ENCODE measurements at places on chromosomes 4 and X. TPM values are rescaled to one million over a fixed set of nuclear protein-coding genes. Genes with fewer than 3 reads are reported as not detected.

The CSTF2 gene
- 22.3 TPM for total RNA-seq

DNA sequence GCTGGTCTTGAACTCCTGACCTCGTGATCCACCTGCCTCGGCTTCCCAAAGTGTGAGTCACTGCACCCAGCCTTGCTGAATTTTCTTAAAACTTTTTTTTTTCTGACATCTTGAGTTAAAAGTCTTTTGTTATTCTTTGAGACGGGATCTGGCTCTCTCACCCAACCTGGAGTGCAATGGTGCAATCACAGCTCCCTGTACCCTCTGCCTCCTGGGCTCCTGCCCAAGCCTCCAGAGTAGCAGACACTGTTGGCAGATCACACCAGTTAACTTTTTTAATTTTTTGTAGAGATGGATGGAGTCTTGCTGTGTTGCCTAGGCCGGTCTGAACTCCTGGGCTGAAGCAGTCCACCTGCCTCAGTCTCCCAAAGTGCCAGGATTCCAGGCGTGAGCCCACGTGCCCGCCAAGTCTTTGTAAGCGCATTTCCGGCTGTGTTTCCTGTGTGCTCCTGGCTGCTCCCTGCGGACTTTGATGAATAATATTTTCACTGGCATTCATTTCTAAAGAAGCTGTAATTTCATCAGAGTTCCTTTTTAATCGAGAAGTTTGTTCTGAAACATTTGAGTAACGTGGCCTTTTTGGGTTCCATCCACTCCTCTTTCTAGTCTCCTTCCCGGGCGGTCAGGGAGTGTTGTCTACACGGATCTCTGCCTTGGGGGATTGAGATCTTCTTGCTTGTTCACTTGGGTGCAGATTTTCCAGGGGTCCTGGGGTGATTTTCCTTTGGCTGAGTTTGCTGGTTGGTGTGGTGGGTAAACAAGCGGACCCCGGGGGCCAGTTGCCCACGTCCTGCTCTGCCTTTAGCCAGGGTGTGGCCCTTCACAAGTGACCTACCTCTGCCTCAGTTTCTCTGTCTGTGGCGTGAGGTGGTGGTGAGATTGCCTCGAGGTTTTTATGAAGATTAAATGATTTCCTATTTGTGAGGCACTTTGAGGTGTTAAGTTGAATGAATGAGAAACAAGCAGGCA, 44.4 kb downstream of the PCGF3 start:
- DNase-seq, result peak; percentile 80

- no peak for DNase-seq
Measured at GRCh38 chr4:19248023-19248422, 1003.7 kb upstream of the SLIT2 start.

- DNase-seq, result no peak
Measured at GRCh38 chr4:159352609-159353008, 249.7 kb downstream of the RAPGEF2 start.

DNA sequence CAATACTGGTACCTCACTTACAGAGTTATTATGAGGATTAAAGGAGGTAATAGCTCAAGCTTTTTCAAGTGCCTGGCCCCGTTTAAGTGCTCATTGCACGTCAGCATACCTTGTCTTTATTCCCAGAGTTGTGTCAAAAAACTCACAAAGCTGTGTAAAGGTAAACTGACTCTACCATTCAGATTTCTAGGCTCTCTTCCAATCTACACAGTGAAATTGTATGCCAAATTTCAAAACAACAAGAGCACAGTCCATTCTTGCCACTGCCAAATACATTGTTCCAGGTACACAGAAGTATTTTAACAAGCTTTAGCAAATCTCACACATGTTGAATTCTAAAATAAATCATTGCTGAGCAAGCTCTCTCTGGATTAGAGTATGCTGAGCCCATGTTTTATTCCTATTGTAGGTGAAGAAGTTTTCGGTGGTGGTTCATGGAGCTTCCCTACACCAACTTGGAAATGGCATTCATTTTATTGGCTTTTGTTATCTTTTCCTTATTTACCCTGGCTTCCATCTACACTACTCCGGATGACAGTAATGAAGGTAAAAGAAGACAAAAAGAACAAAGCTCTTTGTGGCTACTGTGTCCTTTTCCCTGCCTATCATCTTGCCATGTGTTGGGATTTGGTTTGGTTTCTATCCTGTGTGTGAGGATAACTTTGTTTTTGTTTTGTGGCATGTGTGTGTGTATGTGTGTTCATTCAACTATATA, 16.2 kb downstream of the SMIM31 start:
- no peak for DNase-seq

GRCh38 chr4:91114386-91114785, 987.2 kb downstream of the CCSER1 start:
- no peak for DNase-seq

DNA sequence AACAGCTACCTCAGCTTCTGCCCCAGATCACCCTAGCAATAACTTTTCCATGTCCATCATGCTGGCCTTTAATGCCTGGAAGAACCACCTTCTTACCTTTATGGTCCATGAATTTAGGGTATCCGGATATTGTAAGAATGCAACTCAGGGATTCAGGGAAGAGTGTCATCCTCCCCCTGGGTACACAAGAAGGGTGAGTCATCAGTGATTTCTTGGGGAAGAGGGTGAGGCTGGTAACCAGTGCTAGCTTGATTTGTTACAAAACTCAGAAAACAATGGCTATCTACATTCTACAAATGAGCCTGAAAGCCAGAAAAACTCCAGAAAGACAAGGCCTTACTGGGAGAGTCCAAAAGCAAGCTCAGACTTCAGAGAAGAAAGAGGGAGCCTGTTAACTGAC, 10.4 kb upstream of the NALF2 start:
- DNase-seq, result no peak

The CAPN6 gene
- total RNA-seq, result not detected

- peak; percentile 30 for DNase-seq
Measured at GRCh38 chr4:169963998-169964397, 62.2 kb downstream of the MFAP3L start.

The USP17L11 gene
- not detected for total RNA-seq

The PPP1R2C gene
- not detected for total RNA-seq

GRCh38 chrX:80282535-80282934, 137.7 kb upstream of the TENT5D start:
- peak; percentile 20 for DNase-seq

- no peak for DNase-seq
Measured at GRCh38 chr4:168836490-168836889, 173.6 kb downstream of the CBR4 start.

- no peak for DNase-seq
Measured at GRCh38 chrX:128781506-128781905, 729.3 kb upstream of the ACTRT1 start.

DNA sequence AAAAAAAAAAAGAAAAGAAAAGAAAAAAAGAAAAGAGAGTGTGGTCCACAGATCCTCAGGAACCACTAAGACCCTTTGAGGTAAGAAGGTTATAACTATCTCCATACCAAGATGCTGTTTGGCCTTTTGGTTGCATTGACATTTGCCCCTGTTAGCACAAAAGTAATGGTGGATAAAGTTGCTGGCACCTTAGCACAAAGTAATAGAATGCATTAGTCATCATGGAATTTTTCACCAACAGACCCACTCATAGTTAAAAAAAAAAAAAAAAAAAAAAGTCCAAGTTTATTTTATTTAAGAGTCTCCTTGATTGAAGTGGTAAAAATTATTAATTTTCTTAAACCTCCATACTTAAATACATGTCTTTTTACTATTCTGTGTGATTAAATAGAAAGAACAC, 78.4 kb upstream of the RBPJ start:
- peak; percentile 35 for DNase-seq

DNA sequence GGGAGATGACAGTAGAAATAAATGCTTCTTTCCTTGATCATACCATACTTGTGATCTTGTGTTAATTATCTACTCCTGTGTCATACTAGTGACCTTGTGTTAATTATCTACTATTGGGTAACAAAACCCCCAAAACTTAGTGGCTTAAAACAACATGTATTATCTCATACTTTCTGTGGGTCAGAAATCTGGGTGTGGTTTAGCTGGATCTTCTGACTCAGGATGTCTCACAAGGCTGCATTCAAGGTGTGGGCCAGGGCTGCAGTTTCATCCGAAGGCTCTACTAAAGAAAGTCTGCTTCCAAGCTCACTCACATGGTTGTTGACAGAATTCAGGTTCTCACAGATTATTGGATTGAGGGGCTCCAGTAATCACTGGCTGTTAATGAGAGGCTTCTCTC, 70.3 kb upstream of the NDP start:
- DNase-seq, result no peak

GRCh38 chrX:106039920-106040319, 1.4 kb upstream of the SERPINA7 start:
- DNase-seq, result no peak

DNA sequence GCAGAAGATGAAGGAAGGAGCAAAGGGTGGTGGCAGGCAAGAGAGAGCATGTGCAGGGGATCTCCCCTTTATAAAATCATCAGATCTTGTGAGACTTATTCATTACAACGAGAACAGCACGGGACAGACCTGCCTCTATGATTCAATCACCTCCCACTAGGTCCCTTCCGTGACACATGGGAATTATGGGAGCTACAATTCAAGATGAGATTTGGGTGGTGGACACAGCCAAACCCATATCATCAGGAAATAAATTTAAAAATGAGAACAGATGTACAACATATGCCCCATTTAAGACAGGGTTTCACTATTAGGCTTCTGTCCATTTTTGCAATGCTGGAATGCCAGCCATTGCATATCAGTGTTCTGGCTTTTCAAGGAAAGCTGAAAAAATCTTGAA, 346.7 kb upstream of the SLIT2 start:
- DNase-seq, result no peak

GRCh38 chr4:83261307-83261706, 23.3 kb downstream of the COQ2 start:
- no peak for DNase-seq

DNA sequence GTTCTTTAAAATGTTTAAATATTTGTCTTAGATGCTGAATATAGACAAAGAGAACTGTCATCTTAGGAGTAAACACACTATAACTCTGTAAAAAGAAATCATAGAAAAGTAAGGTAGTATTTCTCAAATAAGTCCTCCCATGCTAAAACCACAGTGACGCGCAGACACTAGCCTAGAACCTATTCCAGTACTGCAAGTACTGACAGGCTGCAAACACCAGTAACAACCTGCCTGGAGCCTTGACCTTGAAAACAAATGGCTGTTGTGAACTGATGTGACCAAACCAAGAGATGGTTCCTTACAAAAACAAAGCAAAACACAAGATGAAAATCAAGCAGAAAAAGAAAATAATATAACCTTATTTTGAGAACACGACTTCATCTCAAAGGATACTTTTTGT, 8.5 kb downstream of the TIFA start:
- DNase-seq, result no peak

DNA sequence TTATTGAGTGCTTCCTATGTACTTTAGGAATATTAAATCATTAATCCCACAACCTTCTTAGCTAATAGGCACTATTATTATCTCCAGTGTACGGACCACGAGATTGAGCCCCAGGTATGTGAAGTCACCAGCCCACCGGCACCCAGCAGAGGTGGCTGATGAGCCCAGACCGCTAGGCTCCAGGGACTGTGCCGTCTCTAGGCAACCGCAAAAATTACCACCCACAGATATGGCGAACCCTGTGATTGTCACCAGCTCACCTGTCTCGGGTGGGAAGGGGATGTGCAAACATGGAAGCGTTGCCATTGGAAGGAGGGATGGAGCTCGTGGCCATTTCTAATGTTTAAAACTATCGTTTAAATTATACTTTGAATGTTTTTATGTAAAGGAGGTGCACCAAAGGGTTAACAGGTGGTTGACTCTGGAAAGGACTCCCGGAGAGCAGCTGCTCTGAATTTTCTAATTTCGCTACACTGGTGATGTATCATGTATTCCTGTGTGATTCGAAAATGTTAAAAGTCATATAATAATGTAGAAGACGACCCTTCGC, 21.0 kb upstream of the JAKMIP1 start:
- DNase-seq, result no peak
